ENCODE measurements at places on chromosomes 12 and 14.

DNA sequence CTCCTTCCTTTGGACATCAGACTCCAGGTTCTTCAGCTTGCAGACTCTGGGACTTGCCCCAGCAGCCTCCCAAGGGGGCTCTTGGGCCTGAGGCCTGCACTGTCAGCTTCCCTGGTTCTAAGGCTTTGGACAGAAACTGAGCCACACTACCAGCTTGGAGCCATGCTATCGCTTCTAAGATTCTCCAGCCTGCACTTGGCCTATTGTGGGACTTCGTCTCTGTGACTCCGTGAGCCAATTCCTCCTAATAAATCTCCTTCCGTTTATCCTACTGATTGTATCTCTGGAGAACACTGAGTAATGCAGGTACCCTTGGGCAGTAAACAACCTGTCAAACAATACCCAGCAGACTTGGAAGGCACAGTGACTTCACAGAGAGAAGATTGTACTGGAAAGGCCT lies 24.9 kb upstream of the RHOJ start:
- DNase-seq: no peak

DNA sequence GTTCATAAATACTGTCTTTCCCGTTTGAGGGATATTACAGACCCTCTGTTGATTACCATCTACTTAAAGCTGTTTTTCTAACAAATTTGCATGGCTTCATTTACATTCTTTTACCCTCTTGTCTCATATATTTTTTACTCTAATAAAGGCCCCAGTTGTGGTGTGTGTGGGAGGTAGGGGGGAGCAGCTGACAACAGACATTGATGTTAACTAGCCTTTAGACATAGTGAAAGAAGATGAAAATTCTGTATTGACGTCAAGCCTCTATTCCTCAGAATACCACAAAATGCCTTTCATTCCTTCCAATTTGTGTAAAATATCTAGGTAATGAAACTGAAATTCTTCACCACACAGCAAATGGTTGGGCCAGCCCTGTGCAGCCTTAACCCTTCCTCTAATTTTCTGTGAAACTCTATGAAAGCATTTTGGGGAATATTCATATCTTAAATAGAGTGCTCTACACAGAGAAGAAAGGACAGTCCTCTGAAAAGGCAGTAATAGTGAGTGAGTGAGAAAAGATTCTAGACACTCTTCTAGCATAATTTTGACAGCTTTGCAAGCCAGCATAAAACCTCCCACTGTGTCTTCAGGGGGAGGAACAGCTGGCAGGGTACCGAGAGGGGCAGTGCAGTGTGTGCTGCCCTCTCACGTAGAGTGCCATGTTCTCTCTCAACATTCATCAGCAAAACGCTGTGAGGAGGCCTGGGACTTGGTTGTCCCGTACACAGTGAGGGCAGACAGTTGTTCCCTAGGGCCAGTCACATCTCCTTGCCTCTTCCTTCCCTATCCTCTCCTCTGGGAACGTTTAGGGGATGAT lies 20.1 kb upstream of the CERS5 start:
- no peak for DNase-seq

- DNase-seq: no peak
Measured at GRCh38 chr14:104547310-104547997, 32.1 kb upstream of the C14orf180 start.

DNA sequence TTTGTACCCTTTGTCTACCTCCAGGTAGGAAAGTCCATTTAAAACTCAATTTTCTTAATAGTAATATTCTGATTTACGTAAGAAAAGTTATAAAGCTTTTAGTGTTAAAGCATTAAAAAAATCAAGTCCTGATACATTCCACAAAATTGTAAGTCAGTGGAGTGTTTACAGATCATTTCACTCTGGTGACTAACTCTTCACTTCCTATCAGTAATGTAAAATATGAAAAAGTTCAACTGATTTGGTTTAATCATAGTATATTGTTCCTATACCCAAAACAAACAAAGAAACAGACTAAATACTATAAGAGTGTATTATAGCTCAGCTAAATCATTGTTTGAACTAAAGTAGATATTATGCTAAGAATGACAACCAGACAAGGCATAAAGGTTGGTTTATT lies 85.9 kb downstream of the VEZT start:
- DNase-seq: no peak

DNA sequence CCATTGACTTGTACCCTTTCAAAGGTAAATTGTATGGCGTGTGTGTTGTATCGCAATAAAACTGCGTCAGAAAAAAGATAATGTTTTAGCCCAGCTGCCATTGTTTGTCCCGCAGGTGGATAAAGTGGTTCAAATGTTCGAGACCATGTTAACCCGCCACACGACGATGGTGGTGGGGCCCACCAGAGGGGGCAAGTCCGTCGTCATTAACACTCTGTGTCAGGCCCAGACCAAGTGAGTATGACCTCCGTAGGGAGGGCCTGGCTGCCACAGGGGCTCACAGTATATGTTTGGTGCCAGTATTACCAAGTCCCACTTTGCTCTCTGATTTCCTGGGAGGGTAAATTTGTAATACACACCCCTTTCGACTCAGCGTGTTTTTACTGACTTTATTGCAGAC lies 96.9 kb downstream of the DNAH10 start:
- DNase-seq: no peak

DNA sequence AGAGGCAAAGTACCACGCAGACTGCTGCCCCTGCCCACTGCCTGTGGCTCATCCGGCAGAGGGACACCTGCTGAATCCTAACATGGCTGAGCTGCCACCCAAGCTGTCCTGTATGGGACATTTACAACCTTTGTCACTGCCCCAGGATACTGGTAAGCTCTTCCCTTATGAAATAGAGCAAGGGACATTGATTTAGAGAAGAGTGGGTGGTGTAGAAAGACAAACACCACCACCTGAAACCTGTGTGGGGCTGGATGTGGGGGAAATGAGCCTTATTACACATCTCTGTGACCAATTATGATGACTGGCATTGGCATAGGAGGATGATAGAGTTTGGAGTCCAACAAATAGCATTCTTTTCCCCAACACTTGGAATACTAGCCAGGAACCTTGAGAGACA lies 81.2 kb upstream of the GZMB start:
- DNase-seq: no peak

DNA sequence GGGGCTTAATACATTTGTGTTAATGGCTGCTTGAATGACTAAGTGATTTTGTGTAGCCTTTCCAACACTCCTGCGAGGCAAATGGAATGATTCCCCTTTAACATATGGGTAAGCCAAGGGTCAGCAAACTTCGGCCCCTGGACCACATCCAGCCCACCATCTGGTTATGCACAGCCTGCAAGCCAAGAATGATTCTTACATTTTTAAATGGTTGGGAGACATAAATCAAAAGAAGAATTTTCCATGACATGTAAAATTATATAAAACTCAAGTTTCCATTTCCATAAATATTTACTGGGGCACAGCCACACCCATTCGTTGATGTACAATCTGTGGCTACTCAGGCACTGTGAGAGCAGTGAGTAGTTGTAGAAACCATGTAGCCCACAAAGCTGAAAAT lies 9.0 kb downstream of the SLC8B1 start:
- DNase-seq: no peak

GRCh38 chr14:106487600-106487999 lies 961.2 kb downstream of the TMEM121 start:
- DNase-seq: no peak

DNA sequence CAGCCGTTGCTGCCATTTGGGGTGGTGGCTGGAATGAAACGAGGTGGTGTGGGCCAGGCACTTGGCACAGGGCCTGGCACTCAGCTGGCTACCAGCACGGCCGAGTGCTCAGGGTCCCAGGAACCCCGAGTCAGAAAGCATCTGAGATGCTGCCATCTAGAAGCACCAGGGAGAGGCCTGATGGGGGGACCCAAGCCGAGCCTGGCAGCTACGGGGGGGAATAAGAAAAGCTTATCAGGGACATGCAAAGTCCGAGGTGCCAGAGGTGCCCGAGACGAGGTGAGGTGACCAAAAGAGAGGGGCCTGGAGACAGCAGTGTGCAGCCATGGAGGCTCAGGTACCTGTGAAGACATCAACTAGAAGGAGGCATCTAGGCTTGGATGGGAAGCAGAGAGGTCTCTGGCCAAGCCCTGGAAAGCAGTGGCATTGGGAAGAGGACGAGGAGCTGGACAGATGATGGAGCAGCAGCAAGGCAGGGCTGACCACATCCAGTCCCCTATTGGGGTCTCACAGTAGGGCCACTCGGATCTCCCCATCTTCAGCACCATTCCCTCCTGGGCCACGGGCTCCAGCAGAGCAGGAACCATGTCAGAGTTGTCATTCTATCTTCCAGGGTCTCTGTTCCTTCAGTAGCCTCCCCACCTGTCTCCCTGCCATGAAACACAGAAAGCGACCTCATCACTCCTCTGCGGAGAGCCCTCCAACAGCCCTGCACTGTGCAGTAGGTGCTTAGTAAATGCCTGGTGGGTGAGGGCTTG lies 59.3 kb upstream of the DIO3 start:
- DNase-seq: no peak

- DNase-seq: no peak
Measured at GRCh38 chr12:118425364-118425763, 49.0 kb downstream of the SUDS3 start.

GRCh38 chr14:102827716-102828115 lies 50.5 kb downstream of the TRAF3 start:
- DNase-seq: no peak

DNA sequence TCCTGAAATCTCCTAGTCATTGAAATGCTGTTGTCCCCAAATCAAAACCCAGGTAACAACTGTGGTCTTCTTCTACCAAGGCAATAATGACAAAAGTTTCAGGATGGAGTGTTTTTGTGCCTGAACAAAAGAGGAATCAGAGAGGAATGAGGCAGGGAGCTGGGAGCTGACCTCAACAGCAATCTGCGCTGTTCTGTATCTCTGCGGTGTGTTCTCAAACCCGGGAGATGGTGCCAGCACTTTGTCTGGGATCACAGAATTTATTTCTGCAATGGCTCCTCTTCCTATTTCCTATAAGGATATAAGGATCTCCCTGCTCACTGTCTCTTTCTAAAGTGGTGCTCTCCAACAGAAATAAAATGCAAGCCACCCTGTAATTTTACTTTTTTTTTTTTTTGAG lies 449 bp upstream of the GLT8D2 start:
- no peak for DNase-seq

DNA sequence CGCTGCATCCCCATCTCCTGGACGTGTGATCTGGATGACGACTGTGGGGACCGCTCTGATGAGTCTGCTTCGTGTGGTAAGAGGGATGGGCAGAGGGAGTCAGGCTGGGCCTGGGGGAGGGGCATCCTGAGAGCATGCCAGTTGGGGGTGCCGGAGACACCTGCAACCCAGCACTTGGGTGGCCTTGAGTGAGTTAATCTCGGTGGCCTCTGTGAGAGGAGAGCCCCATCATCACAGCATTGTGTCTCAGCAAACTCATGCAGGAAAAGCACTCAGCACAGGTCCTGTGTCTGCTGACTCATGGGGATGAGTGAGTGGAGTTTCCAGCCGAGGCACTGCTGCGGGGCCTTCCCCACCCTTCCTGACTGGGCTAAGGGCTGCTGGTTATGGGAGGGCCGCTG lies 19.6 kb upstream of the LRP1-AS start:
- DNase-seq: no peak

DNA sequence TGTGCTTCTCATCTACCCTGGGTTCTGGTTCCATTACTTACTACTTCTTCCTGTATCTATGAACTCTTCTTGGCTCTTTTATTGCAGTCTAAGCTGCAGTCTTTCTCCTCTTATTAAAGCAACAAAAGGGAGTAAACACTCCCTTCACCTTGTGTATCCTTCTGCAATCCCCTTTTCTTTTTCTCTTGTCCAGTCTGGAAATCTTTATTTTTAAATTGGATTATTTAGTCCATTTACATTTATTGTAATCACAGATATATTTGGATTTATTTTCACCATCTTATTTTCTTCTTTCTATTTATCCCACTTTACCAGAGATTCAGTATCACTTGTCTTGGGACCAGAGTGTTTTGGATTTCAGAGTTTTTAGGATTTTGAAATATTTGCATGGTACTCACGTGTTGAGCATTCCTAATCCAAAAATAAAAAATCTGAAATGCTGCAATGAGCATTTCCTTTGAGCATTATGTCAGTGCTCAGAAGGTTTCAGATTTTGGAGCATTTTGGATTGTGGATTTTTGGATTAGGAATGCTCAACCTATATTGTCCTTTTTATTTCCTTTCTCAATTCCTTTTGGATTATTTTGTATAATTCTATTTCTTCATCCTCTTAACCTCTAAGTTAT lies 6.8 kb upstream of the ACVR1B start:
- no peak for DNase-seq

GRCh38 chr12:50723865-50724264 lies 40.0 kb upstream of the ATF1 start:
- no peak for DNase-seq

- DNase-seq: no peak
Measured at GRCh38 chr12:82314406-82314892, 43.7 kb downstream of the CCDC59 start.

- DNase-seq: no peak
Measured at GRCh38 chr14:99571303-99571986, 32.6 kb downstream of the CCDC85C start.

DNA sequence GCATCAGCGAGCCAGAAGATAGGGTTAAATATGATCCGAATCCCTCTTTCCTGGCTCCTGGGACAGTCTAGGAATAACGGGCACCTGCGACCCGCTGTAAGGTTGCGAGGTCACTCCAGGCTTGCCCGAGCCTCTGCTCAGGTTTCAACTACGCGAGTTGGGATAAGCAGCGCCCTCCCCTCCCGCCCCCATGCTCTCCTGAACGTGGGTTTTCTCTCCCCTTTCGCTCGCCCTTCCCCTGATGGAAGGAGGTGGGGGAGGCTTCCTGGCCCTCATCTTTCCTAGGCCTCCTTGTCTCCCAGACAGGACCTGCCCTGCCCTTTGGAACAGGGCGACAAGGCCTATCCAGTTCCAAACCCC lies 753 bp upstream of the ATP5MC2 start:
- DNase-seq: no peak

GRCh38 chr12:79119796-79120195 lies 255.2 kb downstream of the SYT1 start:
- no peak for DNase-seq

DNA sequence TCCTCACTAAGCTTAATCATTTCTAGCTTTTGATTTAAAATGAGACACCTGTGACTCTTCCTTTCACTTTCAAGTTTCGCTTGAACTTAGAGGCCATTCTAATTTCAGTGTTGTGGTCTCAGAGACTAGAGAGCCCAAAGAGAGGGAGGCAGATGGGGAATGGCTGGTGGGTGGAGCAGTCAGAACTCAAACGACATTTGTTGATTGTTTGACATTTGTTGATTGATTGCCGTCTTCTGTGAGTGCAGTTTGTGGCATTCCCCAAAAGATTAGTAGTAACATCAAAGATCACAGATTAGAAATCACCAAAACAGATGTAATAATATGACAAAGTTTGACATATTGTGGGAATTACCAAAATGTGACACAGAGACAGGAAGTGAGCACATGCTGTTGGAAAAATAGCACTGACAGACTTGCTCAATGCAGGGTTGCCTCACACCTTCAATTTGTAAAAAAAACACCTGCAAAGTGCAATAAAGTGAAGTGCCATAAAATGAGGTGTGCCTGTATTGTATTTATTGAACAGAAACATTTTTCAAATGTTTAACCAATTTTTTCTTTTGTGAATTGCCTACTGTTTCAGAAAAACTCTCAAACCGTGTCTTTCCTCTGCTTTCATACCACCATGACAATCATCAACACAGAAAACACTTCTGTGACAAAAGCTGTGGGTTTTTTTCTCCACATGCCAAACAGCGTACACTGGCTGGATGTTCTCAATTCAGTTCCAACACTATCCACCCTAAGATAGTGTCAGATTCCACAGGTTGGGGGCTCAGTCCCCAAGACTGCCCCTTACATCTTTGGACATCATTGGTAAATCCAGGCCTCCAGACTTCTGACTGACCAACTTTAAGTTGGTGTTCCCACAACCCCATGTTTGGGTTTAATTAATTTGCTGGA lies 376.3 kb upstream of the RGS6 start:
- no peak for DNase-seq

All from cortex of kidney (tissue), 1 donor.